ENCODE measurements at places on chromosomes 4 and X.
A peak's percentile ranks its signal among the peaks of the same experiment; 100 is the strongest.

GRCh38 chrX:155632431-155633100 is 19.8 kb upstream of the TMLHE start:
- DNase-seq: peak; percentile 22

- no peak for DNase-seq
These were observed 6.6 kb downstream of the SYN1 start for GRCh38 chrX:47613082-47613481.

DNA sequence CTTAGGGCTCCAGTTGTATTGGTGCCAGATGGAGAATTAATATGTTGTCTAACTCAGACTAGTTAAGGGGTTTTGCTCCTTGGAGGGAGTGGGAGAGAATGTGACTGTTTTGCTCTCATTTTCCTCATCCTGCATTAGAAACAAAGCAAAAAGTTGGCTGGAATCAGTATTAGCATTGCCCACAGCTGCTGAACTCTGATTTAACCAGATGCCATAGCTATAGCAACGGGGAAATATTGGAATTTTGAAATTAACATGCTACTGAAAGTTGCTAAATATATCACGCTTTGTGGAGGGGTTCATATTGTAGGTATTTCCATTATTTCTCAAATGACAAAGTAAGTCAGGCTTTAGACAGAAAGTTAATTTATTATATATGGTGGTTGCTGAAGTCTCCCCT is 66.7 kb upstream of the EOLA2 start:
- DNase-seq: no peak

DNA sequence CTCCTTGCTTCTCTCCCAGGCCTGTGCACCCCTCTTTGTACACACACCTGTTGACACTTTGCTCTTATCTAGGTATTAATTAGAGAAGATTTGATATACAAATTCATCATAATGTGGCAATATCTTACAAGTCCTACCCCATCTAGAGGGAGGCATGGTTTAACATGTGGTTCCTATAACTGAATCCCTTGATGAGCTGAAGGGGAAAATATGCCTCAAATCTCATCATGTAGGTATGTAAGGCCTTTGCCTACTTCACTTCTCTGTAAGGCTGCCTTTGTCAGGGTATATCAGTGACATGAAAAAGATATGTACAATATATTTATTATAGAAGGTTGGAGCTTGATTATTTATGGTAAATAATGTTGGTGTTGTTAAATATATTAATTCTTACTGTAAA is 31.9 kb downstream of the HTR2C start:
- no peak for DNase-seq

GRCh38 chrX:140440876-140441275 is 64.0 kb downstream of the SOX3 start:
- DNase-seq: no peak

DNA sequence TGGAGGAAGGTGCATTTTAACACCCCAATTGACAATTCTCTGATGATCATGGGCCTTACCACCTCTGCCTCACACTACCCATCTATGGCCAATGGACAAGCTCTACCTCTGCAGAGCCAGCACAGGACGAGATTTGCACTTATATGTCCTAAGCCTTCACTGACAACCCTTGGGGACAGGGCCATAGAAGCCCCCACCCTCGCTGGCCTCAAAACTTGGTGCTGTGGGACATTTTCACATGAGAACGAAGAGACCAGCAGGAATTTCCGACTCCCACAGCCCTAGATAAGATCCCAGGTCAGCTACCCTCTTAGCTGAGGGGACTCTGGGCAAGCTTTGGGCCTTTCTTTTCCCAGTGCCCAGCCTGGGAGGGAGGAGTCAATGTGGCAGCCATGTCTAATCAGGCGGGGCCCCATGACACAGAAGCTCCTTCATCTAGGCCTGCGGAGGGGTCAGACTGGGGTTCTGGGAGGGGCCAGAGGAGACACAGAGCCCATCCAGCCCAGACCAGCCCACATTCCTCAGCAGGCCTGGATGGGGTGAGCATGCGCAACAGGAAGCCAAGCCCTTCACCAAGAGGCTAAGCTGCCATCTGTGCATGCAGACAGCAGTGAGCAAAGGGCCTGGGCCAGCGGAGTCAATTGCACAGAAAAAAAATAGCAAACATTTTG is 12.1 kb downstream of the PJA1 start:
- no peak for DNase-seq

- no peak for DNase-seq
These were observed 10.3 kb downstream of the GUCY1B1 start for GRCh38 chr4:155769090-155769489.

DNA sequence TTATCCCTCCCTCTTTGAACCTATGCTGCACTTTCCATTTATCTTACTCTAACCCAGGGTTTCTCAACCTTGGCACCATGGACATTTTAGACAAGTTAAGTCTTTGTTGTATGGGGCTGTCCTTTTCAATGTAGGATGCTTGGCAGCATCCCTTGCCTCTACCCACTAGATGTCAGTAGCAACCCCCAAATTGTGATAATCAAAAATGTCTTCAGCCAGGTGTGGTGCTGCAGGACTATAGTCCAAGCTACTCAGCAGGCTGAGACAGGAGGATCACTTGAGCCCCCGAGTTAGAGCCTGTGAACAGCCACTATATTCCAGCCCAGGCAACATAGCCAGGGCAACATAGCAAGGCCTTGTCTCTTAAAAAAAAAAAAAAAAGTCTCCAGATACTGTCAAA is 7.0 kb downstream of the LRCH2 start:
- DNase-seq: no peak

- DNase-seq: no peak
These were observed 1.2 kb upstream of the HSD17B11 start for GRCh38 chr4:87392183-87392582.

DNA sequence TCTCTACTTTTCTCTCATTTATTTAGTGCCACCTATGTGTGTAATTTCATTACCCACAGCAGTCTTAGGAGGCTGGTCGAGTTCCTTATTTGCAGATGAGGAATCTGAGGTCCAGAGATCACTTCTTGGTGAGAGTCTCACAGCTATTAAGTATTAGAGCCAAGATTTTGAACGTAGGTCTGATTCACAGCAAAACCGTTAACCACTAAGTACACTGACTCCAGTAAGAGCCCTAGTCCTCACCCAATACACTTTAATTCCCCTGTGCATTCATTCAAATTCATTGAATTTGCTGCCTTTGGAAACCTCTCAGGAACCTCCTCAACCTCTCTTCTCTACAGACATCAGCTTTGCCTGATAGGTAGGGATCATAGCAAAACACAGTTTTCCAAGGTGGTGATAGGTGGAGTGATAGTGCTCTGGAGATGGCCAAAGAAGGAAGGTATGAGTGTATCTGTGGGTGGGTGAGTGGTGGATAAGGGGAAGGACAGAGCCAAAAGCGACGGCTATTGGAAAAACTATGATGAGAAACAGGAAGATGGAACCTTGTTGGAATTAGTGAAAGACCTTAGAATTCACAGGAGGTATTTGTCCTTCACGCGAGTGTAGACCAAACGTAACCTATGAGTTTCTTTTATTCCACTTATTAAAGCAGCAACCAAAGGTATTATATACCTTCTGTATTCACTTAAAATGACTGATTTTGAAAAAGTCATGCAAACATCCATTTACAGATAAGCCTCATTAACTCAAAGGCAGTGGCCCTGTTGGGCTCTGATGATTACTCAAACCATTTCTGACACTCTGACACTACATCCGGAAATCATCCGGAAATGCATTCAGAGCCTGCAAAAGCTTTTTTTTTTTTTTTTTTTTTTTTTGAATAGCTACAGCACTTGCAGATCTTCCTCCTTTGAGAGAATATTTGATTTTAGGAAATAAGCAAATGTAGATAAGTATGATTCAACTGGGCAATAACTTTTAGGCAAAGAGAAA is 6.3 kb downstream of the FMR1 start:
- DNase-seq: peak; percentile 46

DNA sequence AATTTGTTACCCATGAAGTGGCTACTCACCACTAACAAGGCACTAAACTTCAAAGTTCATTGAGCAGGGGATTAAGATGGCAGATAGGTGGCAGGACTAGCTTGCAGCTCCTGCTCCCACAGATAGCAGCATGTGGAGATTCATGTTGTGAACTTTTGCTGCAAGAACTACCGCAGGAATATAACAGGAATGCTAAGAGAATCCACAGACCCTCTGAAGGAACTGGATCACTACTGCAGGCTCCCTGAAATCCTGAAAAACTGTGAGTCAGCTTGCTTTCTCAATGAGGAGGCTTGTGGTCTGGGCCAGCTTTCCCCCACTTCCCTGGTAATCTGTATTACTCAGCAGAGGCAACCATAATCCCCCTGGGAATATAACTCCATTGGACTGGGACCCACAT is 118.5 kb upstream of the VCX2 start:
- DNase-seq: no peak

DNA sequence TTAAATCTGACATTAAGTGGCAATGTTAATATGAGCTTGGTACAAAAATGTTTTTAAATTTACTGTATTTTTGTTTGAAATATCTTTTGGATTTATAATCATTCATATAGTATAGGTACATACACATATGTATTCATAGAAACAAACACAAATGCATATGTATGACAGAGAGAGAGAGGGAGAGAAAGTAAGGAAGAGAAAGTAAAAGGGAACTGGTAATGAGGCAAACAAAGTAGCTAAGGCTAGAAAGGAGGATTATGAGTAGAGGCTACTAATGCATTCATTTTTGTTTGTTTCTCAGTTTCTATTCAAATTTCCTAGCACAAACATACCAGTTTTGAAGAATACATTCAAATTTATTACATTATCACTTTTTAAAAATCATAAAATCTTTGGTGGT is 132.4 kb downstream of the GLRA3 start:
- DNase-seq: no peak

GRCh38 chrX:21933077-21933476 is 7.4 kb upstream of the SMS start:
- DNase-seq: no peak

GRCh38 chrX:145848448-145848847 is 30.8 kb downstream of the SLITRK2 start:
- no peak for DNase-seq

DNA sequence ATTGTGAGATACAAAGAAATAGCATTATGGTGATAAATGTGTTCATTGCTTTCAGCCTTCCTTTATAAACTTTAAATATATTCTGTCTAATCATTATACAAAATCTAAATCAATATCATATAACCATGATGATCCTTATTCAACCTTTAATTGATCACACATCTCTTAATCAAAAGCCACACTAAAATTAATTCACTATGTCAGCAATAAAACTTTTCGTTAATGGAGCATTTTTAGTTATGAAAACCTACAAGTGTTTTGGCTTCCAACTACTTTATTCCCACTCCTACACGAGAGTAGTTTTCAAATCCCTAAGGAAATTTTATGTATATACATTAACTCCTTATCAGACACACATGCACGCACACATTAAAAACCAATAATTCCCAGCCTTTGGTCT is 530.2 kb downstream of the KCTD8 start:
- no peak for DNase-seq

GRCh38 chrX:10157032-10157341 is 212 bp downstream of the CLCN4 start:
- no peak for DNase-seq

DNA sequence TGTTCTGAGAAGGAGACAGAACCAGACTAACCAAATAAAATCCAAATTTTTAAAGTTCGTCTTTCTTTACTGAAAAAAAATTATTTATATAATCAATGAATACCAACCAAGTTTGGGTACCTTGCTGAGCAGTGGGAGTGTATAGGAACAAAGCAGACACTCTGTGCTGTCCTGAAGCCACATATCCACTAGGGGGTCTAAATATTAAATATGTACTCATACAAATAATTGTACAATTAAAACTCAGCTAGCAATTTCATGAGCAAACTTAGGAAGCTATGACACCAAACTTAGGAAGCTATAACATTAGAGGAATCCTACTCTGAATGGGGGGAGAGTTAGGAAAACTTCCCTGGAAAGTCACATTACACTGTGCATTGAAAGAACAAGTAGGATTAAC is 582.0 kb upstream of the EPHA5 start:
- DNase-seq: no peak

DNA sequence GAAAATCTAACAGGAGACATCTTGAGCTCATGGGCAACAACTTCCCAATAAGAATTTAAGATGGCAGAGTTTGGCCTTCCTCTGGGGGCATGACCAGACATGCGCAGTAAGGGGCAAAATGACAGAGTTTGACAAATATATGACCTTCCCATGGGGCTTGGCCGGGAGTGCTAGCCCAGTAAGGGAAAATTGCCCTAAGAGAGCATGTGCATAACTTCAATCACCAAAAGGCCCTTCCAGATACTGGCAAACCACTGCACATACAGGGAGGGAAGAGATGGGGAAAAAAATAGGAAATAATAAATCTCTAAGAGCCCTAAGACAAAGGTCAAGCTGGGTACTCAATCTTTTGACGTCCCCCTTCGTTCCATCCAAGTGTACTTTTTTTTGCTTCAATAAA is 13.4 kb downstream of the TIFA start:
- DNase-seq: no peak

DNA sequence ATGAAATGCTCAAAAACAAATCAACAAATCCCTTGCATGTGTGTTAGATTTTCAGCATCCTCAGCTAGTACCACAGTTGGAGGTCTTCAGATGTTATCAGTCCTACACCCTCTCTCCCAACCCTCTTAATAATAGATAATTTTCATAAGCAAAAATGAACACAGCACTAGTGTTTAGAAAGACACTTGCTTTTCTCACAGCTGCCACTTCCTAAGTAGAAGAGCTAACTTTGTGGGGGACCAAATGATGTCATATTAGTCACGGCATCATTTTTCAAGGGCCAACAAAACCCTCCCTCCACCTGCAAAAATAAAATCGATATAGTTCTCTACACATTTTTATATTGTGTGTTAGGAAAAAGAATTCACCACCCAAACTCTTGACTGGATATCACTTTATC is 163.5 kb upstream of the GYPA start:
- DNase-seq: no peak

DNA sequence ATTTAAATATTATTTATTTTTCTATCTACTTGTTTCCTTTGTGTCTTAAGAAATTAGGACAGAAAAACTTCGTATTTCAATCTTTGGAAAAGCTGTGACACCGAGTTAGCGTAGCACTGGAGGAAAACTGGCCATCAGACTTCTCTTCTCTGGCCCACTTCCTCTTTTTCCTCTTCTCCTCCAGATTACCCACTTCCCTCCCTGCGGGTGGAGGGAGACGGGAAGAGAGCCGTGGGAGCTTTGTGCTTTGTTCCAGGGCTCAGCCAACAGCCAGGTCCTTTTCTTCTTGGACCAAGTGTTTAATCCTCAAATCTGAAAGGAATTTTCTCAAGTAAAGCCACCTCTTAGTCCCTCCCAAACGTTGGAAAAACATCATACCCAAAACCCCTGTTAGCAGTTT is 29.7 kb downstream of the OFD1 start:
- no peak for DNase-seq

GRCh38 chr4:56466910-56467283 is 520 bp upstream of the SRP72 start:
- DNase-seq: peak; percentile 43

- peak; percentile 35 for DNase-seq
These were observed 102.5 kb upstream of the MID1 start for GRCh38 chrX:10722851-10723250.

DNA sequence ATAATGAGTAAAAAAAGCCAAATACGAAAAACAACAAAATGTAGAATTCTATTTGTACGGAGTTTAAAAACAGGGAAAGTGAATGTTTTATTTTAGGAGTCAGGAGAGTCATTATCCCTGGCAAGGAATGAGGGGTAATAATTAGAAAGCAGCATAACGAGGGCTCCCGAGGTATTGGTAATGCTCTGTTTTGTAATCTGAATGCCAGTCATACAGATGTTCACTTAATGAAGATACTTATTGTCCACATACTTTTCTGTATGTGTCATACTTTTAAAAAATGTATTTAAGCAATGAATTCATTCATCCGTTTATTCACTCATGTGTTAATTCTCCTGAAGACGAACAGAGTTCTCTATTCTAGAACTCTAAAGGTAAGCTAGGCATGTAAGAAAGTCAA is 87.8 kb upstream of the BMP2K start:
- DNase-seq: peak; percentile 74

All from trophoblast cell (in vitro differentiated cells and primary cell).